NCI-H510A (cell line): ENCODE measurements at places on chromosomes 7 and 10.

GRCh38 chr10:122245136-122245535, 26.0 kb upstream of the BTBD16 start:
- DNase-seq = no peak

DNA sequence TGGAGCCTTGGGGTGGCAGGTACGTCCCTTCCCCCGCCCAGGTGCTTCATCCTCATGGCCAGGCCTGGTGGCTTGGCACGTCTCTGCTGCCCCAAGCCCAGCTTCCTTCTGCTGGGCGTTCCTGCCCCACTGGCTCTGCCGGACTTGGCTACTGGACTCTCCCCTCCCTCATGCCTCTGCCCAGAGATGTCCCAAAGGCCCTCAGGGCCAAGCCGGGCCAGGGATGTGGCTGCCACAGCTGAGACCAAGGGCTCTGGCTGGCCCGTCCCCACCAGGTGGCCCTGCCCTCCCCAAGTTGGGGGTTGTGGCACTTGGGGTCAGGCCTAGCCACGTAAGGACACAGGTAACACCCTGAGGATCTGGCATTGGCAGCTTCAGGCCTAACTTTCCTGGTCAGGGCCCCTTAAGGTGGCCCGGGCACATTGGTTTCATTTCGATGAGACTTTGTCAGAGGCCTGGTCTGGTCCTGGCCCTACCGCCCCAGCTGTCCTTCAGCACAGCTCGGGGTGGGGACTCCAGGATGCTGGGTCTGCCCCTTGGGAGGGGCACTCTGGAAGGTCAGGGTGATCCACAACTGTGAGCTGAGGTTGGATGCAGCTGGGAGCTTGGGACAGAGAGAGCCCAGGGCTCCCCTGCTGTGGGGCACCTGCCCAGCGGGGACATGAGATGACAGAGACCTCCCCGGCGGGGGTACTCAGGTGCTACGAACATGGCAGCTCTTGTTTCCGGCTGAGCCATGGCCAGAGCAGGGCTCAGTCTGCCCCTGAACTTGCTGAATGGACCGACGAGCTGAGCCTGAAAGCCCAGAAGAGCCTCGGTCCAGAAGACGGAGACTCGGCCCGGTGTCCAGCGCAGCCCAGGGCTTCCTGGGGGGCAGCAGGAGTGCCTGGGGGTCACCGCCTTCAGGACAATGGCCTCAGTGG, 2.9 kb downstream of the BHLHA15 start:
- no peak for DNase-seq

DNA sequence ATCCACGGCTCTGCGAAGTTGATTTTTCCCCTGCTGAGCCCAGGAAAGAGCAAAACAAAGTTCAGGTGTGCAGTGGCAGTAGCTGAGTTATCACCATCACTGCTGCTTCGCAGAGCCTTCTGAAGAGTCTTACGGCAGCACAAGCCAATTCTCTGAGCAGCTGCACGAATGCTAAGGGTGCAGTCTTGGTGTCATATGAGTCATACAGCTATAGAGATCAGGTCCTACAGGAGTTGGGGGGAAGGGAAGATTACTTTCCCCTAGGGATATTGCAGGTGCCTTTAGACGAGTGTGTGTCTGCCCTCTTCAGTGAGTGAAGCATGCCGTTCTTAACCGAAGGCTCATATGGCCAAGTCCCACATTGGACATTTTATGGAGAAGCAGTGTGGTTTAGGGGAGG, 227.8 kb downstream of the CELF2 start:
- no peak for DNase-seq

GRCh38 chr7:150332852-150333635, 8.4 kb downstream of the RARRES2 start:
- no peak for DNase-seq
